ENCODE measurements at places on chromosomes 13 and 19.

- no peak for DNase-seq
Measured at GRCh38 chr19:10677751-10678150, 23.5 kb upstream of the QTRT1 start.

DNA sequence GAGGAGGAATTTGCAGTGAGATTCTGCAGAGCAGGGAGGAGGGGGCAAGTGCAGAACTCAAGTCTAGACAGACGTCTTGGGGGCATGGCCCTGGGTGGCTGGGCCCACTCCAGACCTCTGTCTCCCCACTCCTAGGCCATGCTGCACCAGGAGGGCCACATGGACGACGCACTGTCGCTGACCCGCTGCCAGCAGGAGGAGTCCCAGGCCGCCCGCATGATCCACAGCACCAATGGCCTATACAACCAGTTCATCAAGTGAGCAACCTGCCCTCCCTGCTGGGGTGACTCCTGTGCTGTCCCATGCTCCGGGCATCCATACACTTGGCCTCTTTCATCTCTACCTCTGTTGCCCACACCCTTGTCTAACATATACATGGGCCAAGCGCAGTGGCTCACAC is 18.1 kb downstream of the RYR1 start:
- no peak for DNase-seq

GRCh38 chr13:103289681-103290080 is 223.5 kb upstream of the SLC10A2 start:
- DNase-seq: no peak

GRCh38 chr13:37406031-37406430 is 192.5 kb downstream of the POSTN start:
- no peak for DNase-seq

GRCh38 chr19:29012457-29012856 is 200.5 kb downstream of the UQCRFS1 start:
- no peak for DNase-seq

DNA sequence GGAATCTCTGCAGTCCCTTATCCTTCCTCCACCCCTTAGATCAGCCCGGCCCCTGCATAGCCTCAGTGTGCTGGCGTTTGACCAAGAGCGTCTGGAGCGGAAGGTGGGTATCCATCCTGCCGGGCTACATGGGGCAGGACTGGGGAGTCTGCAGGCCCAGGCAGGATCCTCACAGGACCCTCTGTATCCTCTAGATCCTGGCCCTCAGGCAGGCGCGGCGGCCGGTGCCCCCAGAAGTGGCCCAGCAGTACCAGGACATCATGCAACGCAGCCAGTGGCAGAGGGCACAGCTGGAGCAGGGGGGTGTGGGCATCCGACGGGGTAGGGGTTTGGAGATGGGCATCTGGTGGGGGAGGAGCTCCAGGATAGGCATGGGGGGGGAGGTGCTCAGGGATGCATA is 8.9 kb downstream of the PODNL1 start:
- no peak for DNase-seq

DNA sequence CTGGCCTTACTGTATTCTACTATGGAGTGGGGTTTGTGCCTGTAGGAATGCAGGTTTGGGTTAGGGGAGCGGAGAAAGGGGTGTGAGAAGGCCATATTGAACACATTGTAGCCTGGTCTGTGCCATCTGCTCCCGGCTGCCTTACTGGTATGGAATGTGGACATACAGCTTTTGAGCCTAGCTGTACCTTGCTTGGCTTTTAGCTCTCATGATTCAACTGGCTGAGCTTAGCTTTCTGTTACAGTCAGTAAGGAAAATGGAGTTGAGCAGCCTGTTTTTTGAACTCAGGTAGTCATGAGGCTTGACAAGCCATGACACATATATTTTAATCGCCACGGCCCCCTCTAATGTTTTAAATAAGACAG is 41.6 kb downstream of the ARHGAP35 start:
- DNase-seq: no peak

GRCh38 chr13:72864142-72865011 is 82.4 kb downstream of the PIBF1 start:
- DNase-seq: no peak

- no peak for DNase-seq
Measured at GRCh38 chr13:31538067-31539042, 201.0 kb upstream of the RXFP2 start.

DNA sequence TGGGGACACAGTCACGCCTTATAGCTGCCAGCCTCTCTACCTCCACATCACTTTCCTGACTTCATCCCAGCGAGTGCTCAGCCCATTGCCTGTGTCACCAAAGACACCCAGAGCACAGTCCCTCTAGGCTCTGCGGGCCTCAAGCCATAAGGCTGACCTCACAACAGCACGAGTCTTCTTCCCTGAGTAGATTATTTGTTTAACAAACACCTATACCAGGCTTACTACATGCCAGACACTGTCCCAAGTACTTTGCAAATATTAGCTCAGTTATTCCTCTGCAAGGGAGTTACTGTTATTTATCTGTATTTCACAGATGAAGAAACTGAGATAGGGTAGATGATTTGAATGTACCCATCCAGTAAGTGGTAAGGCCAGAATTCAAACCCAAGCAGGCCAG is 504.3 kb downstream of the COG6 start:
- DNase-seq: no peak

DNA sequence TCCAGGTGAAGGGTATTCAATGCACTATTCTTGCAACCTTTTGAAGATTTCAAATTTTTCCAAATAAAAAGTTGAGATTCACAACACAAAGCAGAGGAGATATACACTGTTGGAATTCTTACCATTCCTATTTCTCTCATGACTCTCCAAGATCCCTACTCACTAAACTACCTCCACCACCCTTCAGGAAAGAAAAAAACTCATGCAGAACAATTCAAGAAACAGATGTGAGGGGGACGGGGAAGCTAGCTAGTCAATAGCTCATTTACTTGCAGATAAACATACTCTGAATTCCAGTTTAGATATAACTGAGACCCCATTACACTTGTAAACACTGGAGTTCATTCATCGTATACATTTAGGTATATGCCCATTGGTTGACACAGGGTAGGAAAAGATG is 90.0 kb upstream of the SERP2 start:
- no peak for DNase-seq

DNA sequence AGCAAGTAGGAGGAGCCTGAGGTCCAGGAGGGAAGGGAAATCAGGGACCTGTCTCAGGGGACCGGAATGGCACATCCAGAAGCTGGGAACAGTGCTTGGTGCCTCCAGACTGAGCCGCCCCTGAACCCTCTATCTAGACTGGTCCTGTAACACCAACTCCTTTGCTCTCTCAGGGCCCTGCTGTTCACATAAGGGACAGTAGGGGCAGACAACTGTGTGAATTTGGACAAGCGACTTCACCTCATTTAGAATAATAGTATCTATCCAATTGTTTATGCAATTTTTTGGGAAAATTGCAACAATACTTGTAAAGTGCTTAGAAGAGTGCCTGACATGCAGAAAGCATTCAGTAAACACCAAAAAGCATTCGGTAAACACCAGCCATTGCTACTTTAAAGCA is 14.0 kb downstream of the SYMPK start:
- DNase-seq: no peak

GRCh38 chr19:43725468-43725867 is 9.6 kb downstream of the IRGC start:
- DNase-seq: no peak

- DNase-seq: no peak
Measured at GRCh38 chr13:99391781-99392469, 84.7 kb upstream of the GPR183 start.

DNA sequence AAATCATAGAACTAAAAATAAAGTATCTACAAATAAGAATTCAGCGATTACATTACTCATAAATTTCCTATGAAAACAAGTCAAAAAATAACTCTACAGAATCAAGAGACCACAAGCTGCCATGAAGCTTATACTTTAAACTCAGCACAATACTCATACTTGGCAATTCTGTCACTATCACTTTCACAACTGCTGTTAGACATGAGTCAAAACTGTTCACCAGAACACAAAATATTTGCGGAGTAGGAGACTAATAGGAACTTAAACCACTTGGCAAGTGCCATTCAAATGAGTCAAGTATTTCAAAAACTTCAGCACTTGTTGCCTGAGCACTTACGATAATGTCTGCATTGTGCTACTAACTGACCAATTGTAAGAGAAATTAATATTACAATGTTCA is 387.8 kb upstream of the GPC6 start:
- no peak for DNase-seq

DNA sequence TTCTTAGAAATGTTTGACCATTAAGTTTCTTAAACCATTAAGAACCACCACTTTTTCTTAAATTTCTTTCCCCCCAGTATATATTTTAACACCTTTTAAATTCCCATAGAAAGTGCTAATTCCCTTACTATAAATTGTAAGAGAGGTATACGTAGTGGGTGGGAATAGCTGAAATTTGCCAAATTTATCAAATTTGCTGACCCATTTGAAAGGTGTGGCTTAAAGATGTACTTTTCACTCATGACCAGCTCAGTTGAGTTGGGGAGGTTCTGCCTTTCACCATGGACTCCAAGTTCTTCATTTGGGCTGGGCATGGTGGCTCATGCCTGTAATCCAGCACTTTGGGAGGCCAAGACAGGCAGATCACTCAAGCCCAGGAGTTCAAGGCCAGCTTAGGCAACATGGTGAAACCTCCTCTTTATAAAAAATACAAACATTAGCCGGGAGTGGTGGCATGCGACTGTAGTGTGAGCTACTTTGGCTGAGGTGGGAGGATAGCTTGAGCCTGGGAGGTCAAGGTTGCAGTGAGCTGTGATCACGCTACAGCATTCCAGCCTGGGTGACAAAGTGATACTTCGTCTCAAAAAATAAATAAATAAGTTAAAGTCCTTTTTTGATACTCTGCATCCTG is 133.2 kb downstream of the MRPL57 start:
- no peak for DNase-seq

DNA sequence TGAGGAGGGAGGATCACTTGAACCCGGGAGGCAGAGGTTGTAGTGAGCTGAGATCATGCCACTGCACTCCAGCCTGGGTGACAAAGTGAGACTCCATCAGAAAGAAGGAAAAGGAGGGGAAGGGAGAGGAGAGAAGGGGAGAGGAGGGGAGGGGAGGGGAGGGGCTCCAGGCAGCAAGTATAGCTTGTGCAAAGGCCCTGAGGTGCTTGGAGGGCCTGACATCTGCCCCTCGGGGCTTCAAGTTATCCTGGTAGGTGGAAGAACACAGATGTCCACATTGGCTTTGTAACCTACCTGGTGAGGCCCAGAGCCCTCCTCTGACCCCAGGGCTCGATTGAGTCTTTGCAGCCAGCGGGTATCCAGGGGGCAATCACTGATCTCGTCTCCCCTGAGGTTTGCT is 11.5 kb upstream of the ZNRF4 start:
- DNase-seq: no peak

Data from NCI-H2107 (cell line).